Fibroblast of lung (primary cell): ENCODE measurements at places on chromosomes 16 and 17.

DNA sequence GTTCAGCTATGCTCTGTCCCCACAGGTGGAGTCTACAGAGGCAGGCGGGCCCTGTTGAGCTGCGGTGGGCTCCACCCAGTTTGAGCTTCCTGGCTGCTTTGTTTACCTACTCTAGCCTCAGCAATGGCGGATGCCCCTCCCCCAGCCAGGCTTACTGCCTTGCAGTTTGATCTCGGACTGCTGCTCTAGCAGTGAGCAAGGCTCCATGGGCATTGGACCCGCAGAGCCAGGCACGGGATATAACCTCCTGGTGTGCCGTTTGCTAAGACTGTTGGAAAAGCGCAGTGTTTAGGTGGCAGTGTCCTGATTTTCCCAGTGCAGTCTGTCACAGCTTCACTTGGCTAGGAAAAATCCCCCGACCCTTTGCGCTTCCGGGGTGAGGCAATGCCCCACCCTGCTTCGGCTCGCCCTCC, 89.1 kb downstream of the BCAS3 start:
- H3K36me3 ChIP-seq = no peaks in the 10 kb centered on the region
- no peak for DNase-seq

DNA sequence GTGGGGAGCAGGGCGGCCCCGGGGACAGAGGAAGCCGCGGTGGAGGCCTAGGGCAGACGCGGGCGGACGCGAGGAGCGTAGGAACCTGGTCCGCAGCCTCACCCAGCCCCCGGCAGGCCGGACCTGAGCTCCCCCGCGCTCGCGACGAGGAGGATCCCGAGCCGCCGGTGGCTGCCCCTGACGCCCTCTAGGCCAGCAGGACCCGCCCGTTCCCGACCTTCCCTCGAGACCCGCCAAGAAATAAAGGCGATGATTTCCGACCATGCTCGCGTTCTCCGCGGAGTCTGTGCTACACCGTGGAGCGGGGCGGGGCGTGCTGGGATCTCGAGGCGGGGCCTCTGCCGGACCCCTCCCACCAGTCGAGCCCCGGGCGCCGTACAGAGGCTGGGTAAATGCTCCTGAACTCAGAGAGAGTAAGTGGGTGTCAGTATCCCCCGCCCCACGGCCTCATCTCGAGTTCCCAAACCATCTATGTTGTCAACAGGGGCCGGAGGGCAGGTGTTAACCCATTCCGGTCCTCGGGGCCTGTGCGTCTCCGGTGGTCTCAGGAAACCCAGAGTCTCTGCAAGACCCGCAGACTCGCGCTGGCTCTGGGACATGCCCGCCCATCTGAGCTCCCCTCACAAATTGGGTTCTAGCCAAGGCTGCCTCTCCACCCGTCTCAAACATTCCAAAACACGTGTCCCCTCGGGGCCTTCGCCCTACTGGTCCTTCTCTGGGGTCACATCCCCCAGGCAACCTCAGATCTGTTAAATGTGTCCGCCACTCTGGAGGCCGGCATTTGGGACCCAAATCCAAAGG, 13.7 kb downstream of the SYCE1L start:
- no peaks in the 10 kb centered on the region for H3K36me3 ChIP-seq
- H3K27me3 ChIP-seq = no peaks in the 10 kb centered on the region
- peaks cover 7% of the 10 kb centered on the region for H3K4me1 ChIP-seq
- peak overlapping the region; percentile 41 for H3K4me3 ChIP-seq
- H3K27ac ChIP-seq = no peak overlapping the region
- DNase-seq = peak; percentile 39

GRCh38 chr16:31131841-31132271, 3.7 kb downstream of the PRSS8 start:
- peaks cover 5% of the 10 kb centered on the region for H3K36me3 ChIP-seq
- no peak overlapping the region for H3K4me3 ChIP-seq
- H3K27me3 ChIP-seq = no peaks in the 10 kb centered on the region
- H3K4me1 ChIP-seq = no peaks in the 10 kb centered on the region
- no peak for DNase-seq

- H3K27me3 ChIP-seq = no peaks in the 10 kb centered on the region
- no peaks in the 10 kb centered on the region for H3K36me3 ChIP-seq
- H3K4me1 ChIP-seq = no peaks in the 10 kb centered on the region
- no peak overlapping the region for H3K4me3 ChIP-seq
- no peak overlapping the region for H3K27ac ChIP-seq
- DNase-seq = peak; percentile 83
Measured at GRCh38 chr16:17578981-17579874, 108.5 kb upstream of the XYLT1 start.

- no peaks in the 10 kb centered on the region for H3K27me3 ChIP-seq
- no peak for DNase-seq
- no peaks in the 10 kb centered on the region for H3K4me1 ChIP-seq
- H3K36me3 ChIP-seq = no peaks in the 10 kb centered on the region
- H3K4me3 ChIP-seq = no peak overlapping the region
Measured at GRCh38 chr17:83124871-83125514, 45.6 kb downstream of the METRNL start.

- no peaks in the 10 kb centered on the region for H3K27me3 ChIP-seq
- peak overlapping the region; percentile 98 for H3K27ac ChIP-seq
- DNase-seq = no peak
- H3K36me3 ChIP-seq = peaks cover 7% of the 10 kb centered on the region
- H3K4me3 ChIP-seq = peak overlapping the region; percentile 15
- peaks cover 26% of the 10 kb centered on the region for H3K4me1 ChIP-seq
Measured at GRCh38 chr17:7837408-7838088, 3.5 kb downstream of the KDM6B start.
